ENCODE measurements at places on chromosomes 1 and 21.

DNA sequence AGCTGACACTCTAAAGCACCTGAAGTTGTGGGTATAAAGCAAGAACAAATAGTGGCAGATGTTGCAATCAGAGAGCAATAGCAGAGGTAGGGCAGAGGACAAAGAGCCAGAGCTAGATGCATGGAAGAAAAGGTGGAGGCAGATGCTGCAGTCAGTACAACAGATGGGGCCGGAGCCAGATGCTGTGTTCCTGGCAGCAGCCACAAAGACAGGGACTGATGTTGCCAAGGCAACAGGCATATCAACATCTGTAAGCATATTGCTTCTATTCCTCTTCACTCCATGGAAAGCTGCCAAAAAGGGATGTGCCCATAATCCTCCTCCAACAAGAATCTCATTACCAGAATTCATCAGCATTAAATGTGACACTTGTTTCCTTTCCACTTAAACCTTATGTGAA lies 108.0 kb downstream of the TNNI3K start:
- no peak for DNase-seq

DNA sequence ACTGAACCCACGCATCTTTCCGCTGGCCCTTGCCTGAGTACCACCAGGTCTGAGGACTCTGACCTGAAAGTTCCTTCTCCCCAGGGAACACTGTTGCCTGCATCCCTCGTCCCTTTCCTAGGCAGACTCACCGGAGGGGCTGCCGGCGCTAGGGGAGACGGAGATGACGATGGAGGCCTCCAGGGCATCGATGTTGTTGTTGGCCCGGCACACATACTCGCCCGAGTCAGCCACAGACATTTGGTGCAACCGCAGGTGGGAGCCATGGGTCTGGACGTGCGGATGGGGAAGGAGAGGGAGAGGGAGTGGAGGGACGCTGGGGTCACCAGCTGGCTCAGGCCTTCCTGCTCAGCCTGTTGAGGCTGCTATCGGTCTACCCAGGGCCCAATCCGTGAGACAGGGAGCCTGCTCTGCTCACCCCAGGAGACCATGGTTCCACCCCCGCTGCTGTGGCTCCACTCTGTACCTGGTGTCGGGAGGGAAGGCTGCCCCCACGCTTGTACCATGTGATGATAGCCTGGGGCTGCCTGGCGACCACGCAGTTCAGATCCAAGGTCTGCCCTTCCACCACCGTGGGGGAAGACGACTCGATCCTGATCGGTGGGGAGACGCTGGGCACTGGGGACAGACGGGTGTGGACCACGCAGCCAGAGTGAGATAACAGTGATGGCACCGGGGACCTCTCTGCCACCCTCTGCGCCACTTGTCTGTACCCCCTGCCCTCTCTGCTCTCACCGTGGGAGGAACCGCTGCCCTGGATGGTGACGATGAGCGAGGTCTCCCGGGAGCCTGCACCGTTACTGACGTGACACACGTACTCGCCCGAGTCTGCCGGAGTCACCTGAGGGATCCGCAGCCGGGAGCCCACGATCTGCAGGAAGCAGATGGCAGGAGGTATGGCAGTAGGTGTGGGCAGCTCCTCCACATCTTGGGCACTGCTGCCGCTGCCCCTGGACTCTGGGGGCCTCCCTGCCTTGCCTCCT lies 35.4 kb downstream of the LDLRAD2 start:
- DNase-seq, result no peak

DNA sequence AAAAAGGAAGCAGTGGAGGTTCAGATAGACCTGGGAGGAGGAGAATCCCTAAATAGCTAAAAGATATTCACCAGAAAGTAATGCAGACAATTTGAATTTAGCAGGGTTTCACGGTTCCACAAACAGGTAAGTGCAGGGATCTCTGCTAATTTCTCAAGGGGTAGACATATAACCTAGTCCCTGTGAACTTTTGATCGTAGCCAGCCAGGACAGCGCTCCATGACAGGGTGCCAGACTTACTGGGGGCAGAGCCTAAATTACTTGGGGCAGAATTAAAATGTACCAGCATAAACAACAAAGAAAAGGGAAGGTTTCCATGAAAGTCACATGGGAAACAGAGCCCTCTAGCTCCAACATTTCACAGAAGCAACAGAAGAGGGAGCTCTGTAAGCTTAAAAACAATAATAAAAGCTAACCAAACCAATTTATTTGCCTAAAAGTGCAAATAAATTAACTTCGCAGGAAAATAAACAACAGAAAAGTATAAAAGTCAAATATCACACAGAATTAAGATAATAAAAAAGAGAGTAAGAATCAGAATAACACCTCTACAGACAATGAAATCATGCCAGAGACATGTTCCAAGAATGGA lies 198.3 kb downstream of the DUSP10 start:
- no peak for DNase-seq

GRCh38 chr1:42427240-42427639 lies 28.6 kb downstream of the ZMYND12 start:
- no peak for DNase-seq

GRCh38 chr1:95340061-95340460 lies 106.1 kb downstream of the RWDD3 start:
- DNase-seq, result no peak

DNA sequence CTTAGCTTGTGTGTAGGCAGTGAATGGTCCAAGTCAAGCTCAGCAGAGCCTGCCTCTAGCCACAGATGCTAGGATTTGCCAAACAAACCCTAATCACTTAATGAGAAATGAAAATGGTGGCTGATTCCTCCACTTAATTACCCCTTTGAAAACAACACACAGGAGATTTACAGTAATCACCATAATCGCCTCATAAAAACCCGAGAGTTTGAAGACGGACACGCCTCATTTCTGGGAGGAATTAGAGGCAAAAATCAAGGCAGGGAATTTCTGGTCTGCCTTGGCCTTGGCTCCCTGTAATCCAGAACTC lies 16.3 kb upstream of the FOXE3 start:
- DNase-seq, result no peak

Measured in T-helper 9 cell (primary cell).